ENCODE measurements at places on chromosomes 5 and 9.

- H3K4me1 ChIP-seq, result peaks cover 16% of the 10 kb centered on the region
- no peak overlapping the region for H3K27ac ChIP-seq
- no peak for DNase-seq
- H3K4me3 ChIP-seq, result no peak overlapping the region
Measured at GRCh38 chr5:56492812-56493211, 259.7 kb upstream of the ANKRD55 start.

DNA sequence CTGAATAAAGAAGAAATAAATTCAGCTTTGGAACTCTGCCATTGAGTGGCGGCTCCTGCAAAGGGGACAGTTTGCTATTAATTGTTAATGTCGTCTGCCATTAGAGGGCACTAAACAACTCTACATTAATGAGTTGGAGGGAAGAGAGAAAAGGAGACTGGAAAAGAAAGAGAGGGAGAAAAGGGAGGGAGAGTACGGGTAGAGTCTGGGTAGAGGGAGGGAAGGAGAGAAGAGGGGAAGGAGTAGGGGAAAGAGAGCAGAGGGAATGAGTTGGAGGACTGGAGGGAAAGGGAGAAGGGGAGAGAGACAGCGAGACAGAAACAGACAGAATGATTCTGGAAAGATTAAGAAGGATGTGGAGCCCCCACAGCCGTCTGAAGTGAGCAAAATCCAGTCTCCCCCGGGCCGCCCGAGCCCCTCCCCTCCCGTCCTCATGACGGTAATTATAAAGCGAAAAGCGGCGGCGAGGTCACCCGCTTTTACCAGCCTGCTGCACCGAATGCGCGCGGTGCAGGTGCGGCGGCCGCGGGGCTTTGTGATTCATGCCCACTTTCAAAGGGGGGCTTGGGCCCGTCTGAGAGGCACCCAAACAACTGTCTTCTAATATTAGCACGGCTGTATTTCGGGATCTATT is 1.9 kb upstream of the FST start:
- peak; percentile 19 for DNase-seq
- H3K27ac ChIP-seq, result no peak overlapping the region
- no peaks in the 10 kb centered on the region for H3K36me3 ChIP-seq
- H3K27me3 ChIP-seq, result peaks cover 28% of the 10 kb centered on the region
- peak overlapping the region; percentile 95 for H3K4me3 ChIP-seq
- peaks cover 18% of the 10 kb centered on the region for H3K4me1 ChIP-seq

DNA sequence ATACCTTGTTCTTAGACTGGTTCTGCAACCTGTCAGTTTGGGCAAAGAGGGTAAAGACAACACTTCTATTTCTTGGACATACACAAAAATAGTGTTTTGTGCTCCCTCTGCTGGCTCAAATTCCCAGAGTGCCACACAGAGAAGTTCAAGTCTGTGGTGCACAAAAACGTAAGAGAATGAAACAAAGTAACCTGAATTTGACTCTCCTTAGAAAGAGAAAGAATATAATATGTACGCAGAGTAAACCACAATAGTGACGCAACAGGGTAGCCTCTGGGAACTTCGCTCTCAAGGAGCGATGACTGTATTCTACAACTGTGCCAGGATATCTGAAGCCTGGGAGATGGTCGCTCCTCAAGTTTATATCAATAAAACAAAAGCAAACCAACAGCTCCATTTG is 18.5 kb downstream of the DDX31 start:
- H3K27ac ChIP-seq, result no peak overlapping the region
- no peak for DNase-seq
- peaks cover 47% of the 10 kb centered on the region for H3K36me3 ChIP-seq
- no peak overlapping the region for H3K4me3 ChIP-seq
- H3K27me3 ChIP-seq, result no peaks in the 10 kb centered on the region

DNA sequence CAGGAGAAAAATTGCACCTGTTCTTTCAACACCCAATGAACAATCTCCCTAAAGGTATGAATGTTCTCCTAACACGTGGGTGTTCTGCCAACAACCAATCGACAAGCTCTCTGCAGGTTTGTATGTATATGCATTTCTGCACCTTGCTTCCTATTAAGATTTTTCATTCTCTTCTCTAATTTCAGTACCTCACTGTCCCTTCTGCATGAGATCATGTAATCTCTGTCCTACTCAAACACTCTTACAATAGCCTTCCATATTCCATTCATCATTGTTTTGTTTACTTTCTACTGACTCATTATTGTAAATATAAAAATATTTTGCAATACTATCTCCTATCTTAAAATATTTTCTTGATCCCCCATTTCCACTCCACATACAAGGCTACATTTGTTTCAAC is 382.0 kb downstream of the CDH12 start:
- H3K27me3 ChIP-seq, result no peaks in the 10 kb centered on the region
- no peak overlapping the region for H3K4me3 ChIP-seq
- DNase-seq, result no peak
- no peaks in the 10 kb centered on the region for H3K4me1 ChIP-seq
- H3K36me3 ChIP-seq, result no peaks in the 10 kb centered on the region

- H3K36me3 ChIP-seq, result no peaks in the 10 kb centered on the region
- H3K4me1 ChIP-seq, result peaks cover 4% of the 10 kb centered on the region
- H3K27me3 ChIP-seq, result no peaks in the 10 kb centered on the region
- H3K27ac ChIP-seq, result no peak overlapping the region
- no peak overlapping the region for H3K4me3 ChIP-seq
- peak; percentile 60 for DNase-seq
Measured at GRCh38 chr5:1176473-1177391, 24.7 kb upstream of the SLC6A19 start.

GRCh38 chr9:113945784-113946183 is 69.7 kb downstream of the ZNF618 start:
- no peak overlapping the region for H3K4me3 ChIP-seq
- no peak for DNase-seq
- no peak overlapping the region for H3K27ac ChIP-seq
- no peaks in the 10 kb centered on the region for H3K27me3 ChIP-seq

- peaks cover 23% of the 10 kb centered on the region for H3K27me3 ChIP-seq
- H3K36me3 ChIP-seq, result no peaks in the 10 kb centered on the region
- no peaks in the 10 kb centered on the region for H3K4me1 ChIP-seq
- no peak for DNase-seq
- H3K27ac ChIP-seq, result no peak overlapping the region
Measured at GRCh38 chr5:175211956-175212756, 231.8 kb downstream of the DRD1 start.

DNA sequence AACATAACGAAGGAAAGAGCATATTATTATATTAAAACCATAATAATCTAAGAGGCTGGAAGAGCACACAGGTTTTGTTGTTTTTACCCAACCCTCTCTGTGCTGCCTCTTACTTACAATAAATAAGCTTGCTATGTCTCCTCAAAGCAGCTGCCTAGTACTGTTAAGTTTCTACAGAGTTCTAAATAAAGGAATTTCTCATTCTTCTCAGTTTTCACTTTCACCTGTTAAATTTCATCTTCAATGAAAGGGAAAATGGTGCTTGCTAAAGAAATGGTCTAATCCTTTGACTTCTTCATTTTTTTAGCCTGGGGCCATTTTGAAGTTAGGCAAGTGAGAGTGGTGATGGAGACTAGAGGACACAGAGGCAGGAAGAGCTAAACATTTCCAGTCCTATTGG is 396.1 kb downstream of the MAN2A1 start:
- H3K27ac ChIP-seq, result no peak overlapping the region
- H3K4me1 ChIP-seq, result peaks cover 8% of the 10 kb centered on the region
- no peaks in the 10 kb centered on the region for H3K27me3 ChIP-seq
- DNase-seq, result no peak
- no peak overlapping the region for H3K4me3 ChIP-seq
- no peaks in the 10 kb centered on the region for H3K36me3 ChIP-seq

- H3K4me1 ChIP-seq, result peaks cover 5% of the 10 kb centered on the region
- no peak for DNase-seq
- no peak overlapping the region for H3K27ac ChIP-seq
- H3K36me3 ChIP-seq, result no peaks in the 10 kb centered on the region
- H3K27me3 ChIP-seq, result no peaks in the 10 kb centered on the region
Measured at GRCh38 chr5:126753227-126753626, 23.7 kb upstream of the LMNB1 start.

DNA sequence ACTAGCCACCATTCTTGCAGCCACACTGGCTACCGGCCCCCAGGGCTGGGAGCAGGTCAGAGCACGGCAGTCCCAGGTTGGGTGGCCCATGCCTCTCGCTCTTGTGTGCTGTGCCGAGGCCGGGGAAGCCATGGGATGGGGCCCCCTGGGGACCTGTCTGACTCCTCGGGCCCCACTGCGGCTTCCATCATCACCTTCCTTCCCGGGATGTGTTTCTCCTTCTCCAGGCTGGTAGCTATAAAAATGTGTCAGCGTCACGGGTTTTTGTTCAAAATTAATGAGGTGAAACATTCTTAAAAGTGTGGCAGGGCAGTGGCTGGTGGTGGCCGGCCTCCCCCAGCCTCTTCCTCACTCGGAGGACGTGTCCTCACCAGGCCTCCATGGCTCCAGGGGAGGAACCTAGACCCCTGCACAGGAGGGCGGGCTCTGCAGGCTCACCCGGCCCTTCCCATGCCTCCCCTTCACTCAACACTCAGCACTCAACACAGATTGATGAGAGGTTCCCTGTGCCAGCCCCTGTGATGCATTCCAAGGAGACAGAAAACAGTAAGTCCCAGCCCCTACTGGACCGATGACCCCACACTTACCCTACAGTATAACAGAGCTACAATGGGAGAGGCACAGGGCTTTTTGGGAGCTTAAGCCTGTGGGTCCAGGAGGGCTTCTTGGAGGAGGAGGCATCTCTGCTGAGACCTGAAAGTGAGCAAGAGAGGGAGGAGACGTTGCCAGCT is 43.2 kb downstream of the PTGES start:
- no peak overlapping the region for H3K4me3 ChIP-seq
- DNase-seq, result no peak
- no peaks in the 10 kb centered on the region for H3K36me3 ChIP-seq
- H3K4me1 ChIP-seq, result peaks cover 8% of the 10 kb centered on the region
- no peak overlapping the region for H3K27ac ChIP-seq

DNA sequence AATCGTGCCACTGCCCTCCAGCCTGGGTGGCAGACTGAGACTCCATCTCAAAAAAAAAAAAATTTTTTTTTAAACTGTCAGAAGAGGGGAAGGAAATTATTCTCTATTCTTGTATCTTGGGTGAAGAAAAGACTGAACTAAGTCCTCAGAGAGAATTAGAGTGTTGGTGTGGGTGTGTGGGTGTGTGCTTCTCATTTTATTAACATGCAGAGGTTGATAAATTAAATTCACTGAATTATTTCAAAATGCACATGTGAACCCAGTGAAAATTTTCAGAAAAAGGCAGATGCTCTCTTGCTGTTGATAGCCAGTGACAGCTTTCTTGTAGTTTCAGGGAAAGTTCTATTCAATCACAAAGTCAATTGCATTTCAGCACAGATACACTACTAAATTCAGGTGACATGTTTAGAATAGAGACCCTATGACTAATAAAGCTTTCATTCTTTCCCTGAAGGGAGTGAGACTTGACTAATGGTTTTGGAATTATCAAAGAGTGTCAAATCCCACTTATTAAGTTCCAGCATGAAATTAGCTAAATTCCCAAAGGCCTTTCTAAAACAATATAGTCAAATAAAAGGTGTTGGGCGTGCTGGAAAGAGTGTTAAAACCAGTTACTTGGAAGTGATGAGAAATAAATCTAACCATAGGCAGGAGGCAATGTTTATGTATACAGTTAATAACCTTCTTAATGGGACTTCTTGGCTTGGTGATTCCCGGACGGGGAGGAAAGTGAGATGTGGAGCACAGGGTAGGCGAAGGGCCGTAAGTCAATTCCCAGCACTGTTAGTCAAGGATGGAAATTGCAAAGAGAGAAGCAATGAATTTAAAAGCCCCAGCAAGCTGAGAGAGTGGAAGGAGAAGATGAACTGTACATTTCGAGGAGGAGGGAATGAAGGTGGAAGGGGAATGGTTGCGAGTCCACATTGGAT is 103.2 kb upstream of the SPATA31D4 start:
- no peaks in the 10 kb centered on the region for H3K36me3 ChIP-seq
- H3K27me3 ChIP-seq, result no peaks in the 10 kb centered on the region
- no peak overlapping the region for H3K27ac ChIP-seq
- DNase-seq, result no peak

DNA sequence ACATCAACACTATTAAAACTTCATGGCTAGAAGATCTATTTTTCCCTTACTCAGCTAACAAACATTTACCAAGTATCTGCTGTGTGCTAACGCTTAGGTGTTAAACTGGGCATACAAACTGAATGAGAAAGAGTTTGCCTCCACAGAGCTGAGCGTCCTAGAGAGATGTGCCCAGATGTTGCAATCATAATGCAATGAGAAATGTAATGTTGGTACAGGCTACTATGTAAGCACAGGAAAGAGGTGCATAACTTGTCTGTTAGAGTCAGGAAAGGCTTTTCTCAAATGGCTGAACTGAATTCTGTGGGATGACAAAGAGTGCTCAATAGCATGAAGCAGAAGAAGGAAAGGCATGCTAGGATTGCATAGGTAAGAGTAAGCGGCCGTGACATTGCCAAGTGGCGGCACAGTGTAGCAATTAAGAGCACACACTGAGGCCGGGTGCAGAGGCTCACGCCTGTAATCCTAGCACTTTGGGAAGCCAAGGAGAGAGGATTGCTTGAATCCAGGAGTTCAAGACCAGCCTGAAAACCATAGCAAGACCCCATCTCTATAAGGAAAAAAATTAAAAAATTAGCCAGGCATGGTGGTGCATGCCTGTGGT is 137.8 kb downstream of the MEF2C start:
- no peak overlapping the region for H3K4me3 ChIP-seq
- no peaks in the 10 kb centered on the region for H3K36me3 ChIP-seq
- H3K4me1 ChIP-seq, result no peaks in the 10 kb centered on the region
- no peak for DNase-seq
